ENCODE measurements at places on chromosomes 2 and 18.

DNA sequence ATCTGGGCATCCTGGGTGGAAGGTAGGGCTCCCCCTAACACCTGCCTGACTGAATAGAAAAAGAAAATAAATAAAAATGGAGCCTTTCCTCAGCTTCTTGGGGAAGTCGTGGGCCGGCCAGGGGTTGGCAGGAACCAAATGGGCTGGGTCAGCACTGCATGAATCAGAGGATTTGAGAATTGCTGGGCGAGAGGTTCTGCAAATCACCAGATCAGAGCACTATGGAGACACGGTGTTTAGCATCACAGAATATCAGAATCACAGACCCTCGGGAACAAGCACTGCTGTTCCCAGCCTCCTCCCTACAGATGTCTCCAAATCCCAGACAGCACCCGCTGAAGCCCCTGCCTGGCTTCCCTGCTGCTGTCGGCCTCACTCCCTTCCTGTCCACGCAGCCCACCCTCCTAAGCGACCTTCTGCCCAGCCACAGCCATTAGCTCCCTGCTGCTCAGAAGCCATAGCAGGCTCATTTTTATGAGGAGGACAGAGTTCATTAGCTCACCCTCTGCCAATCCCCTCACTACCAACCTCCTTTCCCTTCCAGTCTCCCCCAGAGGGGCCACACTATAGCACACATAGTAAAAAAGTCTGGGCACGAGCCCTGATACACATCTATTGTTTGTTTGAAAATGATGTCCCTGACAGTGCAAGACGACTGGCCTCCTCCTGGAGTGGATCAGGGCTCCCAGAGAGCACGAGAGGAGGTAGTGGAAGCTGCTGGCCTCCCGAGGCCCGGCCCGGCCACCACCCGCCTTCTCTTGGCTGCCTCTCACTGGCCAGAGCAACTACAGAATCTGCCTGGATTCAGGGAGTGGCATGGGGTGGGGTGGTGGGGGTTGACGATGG, 64.6 kb upstream of the TAF1B start:
- DNase-seq: no peak

GRCh38 chr2:14902953-14903352, 270.4 kb downstream of the LRATD1 start:
- no peak for DNase-seq

DNA sequence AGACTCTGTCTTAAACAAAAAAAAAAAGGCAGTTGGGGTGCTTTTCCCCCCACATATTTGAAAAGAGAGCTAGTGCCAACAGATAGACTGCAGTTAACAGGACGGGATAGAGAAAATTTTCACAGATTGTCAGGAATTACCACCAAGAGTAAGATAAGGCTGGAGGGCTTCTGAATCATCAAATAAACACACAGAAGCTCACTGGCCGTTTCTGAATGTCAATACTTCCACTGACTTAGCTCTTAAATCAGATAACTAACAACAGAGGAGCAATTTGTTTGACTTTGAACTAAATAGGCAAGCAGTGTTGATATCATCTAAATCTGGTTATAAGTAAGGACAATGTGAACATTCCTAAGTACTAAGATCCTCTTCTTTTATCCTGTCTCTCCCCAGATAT, 34.7 kb downstream of the PIEZO2 start:
- DNase-seq: no peak

- peak; percentile 78 for DNase-seq
These were observed 99.1 kb downstream of the ALPK2 start for GRCh38 chr18:58529714-58530354.

GRCh38 chr2:158668001-158668765, 126.9 kb upstream of the DAPL1 start:
- no peak for DNase-seq

All from germinal center (tissue), 1 donor.